ENCODE measurements at places on chromosomes 16 and 17. TPM values are rescaled to one million over a fixed set of nuclear protein-coding genes. Genes with fewer than 3 reads are reported as not detected.

KRTAP4-9 gene
- total RNA-seq = not detected

TAF15 gene
- 74.3 TPM for total RNA-seq

TBC1D28 gene
- total RNA-seq = not detected

SPNS2 gene
- 0.27 TPM for total RNA-seq

TAF1C gene
- 20.6 TPM for total RNA-seq

ACACA gene
- total RNA-seq = 72.7 TPM

SDK2 gene
- not detected for total RNA-seq

KCNG4 gene
- total RNA-seq = not detected

SCARF1 gene
- 1.3 TPM for total RNA-seq

TMEM132E gene
- under 0.01 TPM for total RNA-seq

KRT27 gene
- total RNA-seq = not detected

CES5A gene
- total RNA-seq = not detected

NPIPB12 gene
- 12.1 TPM for total RNA-seq

FMNL1 gene
- 0.90 TPM for total RNA-seq

TEX14 gene
- total RNA-seq = not detected

LLGL2 gene
- total RNA-seq = not detected

ZNF205 gene
- 14.7 TPM for total RNA-seq

Measured in fibroblast of the aortic adventitia (primary cell).